Choroid plexus epithelial cell (primary cell): ENCODE measurements at places on chromosomes 3 and 15.
A peak's percentile ranks its signal among the peaks of the same experiment; 100 is the strongest.

DNA sequence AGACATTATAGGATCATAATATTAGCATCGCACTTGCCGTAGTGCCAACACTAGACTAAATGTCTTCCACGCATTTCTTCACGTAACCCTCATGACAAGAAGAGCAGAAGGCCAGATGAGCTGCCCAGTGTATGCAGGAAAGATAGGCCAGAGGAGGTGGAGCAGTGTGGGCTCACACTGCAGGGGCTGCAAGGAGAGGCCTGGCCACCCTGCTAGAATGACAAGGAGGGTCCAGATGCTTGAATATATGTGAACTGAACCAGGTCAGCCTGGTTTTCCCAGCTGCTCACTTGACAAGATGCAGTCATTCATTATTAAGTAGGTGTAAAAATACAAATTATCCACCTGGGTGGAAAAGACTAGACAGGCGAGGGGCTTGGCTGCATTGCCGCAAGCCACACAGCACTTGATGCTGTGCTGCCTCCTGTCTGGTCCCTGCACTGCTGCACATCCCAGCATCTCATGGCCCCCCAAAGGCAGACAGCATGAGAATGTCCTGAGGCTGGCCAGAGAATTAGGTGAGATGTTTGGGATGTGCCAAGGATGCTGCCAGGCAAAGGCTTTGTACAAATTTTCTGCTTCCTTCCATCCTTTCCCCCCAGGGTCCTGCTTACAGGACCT lies 115.2 kb downstream of the NTRK3 start:
- no peak for DNase-seq

DNA sequence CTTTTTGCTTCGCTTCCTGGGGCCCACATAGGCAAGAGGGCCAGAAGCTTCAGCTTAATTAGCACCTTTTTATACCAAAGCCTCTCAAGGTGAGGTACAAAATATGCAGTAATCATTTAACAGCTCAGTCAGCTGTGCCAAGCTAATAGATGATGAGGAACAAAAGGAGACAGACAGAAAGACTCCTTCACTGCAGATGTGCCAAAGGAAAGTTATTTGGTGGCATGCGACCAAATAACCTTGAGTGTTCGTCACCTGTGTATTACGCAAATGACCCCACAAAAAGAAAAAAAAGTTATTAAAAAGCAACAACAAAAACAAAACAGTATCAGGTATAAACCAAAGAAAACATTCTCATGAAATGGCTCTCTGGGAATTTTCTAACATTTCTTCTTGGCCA lies 325.8 kb upstream of the IGF1R start:
- DNase-seq: no peak

DNA sequence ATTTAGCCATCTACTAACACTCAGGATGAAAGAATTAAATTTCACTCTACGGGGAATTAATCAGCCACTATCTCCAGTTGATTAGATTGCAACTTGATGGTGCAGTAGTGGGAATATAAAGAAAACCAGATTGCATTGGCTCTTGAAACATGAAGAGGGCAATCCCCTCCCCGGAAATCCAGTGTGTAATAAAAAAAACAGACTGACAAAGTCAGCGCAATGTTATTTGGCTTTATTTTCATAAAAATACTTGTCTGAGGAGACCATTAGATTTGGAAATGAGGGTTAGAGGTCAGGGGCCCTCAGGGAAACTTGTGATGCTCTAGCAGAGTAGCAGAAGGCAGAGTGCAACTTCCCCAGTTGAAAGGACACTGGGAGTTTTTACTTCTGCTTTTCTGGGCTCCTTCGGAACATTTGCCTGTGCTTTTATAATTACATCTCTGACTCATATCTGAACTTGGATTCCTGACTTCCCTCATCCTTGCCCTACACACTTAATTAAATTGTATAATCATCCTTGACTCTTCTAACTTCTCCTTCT lies 326.8 kb downstream of the TUSC7 start:
- peak; percentile 92 for DNase-seq

- peak; percentile 72 for DNase-seq
Measured at GRCh38 chr3:31132132-31132769, 237.8 kb upstream of the GADL1 start.
